ENCODE measurements at places on chromosomes 16 and 17.

DNA sequence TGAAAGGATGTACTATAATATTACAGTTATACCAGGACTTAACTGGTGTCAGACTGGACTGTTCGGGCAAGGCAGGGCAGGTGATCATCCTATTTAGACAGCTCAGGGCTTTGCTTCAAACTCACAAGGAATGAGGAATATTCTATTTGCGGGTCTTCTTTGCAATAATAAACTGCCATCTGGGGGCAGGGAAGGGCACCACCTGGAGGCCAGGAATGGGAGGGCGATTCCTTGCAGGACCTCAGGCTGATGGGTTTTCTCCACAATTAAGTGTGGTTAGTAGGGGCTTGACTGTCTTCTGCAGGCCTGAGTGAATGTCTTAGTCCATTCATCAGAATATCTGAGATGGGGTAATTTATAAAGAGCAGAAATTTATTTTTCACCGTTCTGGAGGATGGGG lies 424.1 kb downstream of the CA10 start:
- DNase-seq: no peak

DNA sequence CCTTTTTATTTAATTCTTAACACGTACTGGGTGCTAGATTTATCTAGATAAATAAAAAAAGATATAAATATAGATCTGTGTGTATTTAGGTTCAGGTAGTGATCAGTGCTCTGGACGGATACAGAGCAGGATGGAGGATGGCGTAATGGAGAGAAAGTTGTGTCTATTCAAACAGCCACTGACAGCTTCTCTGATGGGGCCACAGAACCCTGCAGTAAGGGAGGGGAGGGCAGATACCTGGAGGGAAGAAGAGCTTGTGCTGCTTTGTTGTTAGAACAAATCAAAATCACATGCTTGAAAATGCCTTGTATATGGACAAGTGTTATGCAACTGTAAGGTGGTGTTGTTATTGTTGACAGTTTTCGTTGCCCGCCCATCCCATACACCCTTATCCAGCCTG lies 170.2 kb downstream of the UTP18 start:
- DNase-seq: no peak

- DNase-seq: no peak
These were observed 540 bp downstream of the MFSD11 start for GRCh38 chr17:76738468-76738850.

GRCh38 chr17:57985675-57985974 lies 2.4 kb downstream of the VEZF1 start:
- DNase-seq: no peak

GRCh38 chr16:72568502-72568901 lies 396.5 kb upstream of the PMFBP1 start:
- no peak for DNase-seq

DNA sequence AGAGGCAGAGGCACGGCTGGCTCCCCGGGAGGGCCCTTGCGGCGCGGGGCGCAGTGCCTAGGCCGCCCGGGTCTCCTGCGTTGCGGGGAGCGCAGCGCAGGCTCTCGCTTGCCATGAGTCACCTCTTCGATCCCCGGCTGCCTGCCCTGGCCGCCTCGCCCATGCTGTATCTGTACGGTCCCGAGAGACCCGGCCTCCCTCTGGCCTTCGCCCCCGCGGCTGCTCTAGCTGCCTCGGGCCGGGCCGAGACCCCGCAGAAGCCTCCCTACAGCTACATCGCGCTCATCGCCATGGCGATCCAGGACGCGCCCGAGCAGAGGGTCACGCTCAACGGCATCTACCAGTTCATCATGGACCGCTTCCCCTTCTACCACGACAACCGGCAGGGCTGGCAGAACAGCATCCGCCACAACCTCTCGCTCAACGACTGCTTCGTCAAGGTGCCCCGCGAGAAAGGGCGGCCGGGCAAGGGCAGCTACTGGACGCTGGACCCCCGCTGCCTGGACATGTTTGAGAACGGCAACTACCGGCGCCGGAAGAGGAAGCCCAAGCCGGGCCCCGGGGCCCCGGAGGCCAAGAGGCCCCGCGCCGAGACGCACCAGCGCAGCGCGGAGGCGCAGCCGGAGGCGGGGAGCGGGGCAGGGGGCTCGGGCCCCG lies 390 bp downstream of the FOXL1 start:
- no peak for DNase-seq

GRCh38 chr16:48609652-48610029 lies 339 bp downstream of the N4BP1 start:
- peak; percentile 27 for DNase-seq
